ENCODE measurements at places on chromosomes 4 and X. TPM values are rescaled to one million over a fixed set of nuclear protein-coding genes. Genes with fewer than 3 reads are reported as not detected.
A peak's percentile ranks its signal among the peaks of the same experiment; 100 is the strongest.

GRCh38 chrX:19514791-19515614 lies at the start of gene MAP3K15:
Gene MAP3K15 (minus strand): TSS chrX:19515508. CDS start chrX:19515261, 247 bp downstream.
- no peaks in the 10 kb centered on the region for H3K4me1 ChIP-seq
- H3K27me3 ChIP-seq, result peaks cover 13% of the 10 kb centered on the region
- peak within 1 kb of the TSS; percentile 53 for H3K4me3 ChIP-seq
- no peak for DNase-seq
- H3K27ac ChIP-seq, result no peak within 1 kb of the TSS

- H3K27ac ChIP-seq, result no peak overlapping the region
- H3K4me1 ChIP-seq, result peaks cover 2% of the 10 kb centered on the region
- no peak for DNase-seq
- H3K27me3 ChIP-seq, result no peaks in the 10 kb centered on the region
- H3K4me3 ChIP-seq, result no peak overlapping the region
- H3K36me3 ChIP-seq, result no peaks in the 10 kb centered on the region
These were observed 97.1 kb upstream of the FAM9B start for GRCh38 chrX:9131066-9131465.

- H3K4me3 ChIP-seq, result no peak overlapping the region
- H3K27me3 ChIP-seq, result no peaks in the 10 kb centered on the region
- peaks cover 2% of the 10 kb centered on the region for H3K36me3 ChIP-seq
- no peak for DNase-seq
These were observed 10.2 kb upstream of the TAPT1 start for GRCh38 chr4:16236402-16237023.

DNA sequence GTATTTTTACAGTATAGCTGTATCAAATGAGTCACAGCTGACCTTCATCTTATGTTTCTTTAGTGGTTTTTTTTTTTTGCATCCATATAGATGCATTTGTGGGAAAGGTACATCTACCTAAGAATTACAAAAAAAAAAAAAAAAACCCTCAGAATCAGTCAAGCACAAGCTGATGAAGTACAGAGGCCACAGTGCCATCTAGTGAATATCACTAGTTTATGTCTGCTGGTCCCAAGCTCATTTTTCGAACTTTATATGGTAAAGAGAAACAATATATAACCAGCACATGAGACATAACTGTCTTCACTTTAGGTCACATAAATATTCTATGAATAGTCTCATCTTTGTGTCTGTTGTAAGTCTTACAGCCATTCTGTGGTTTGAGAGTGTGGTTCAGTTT lies 220.1 kb downstream of the DLG3 start:
- DNase-seq, result no peak
- no peak overlapping the region for H3K27ac ChIP-seq
- H3K36me3 ChIP-seq, result no peaks in the 10 kb centered on the region
- H3K27me3 ChIP-seq, result peaks cover 9% of the 10 kb centered on the region

Gene PGAM4
- not detected for total RNA-seq

GRCh38 chr4:94466371-94466770 lies 14.6 kb downstream of the PDLIM5 start:
- no peak for DNase-seq
- peaks cover 14% of the 10 kb centered on the region for H3K36me3 ChIP-seq
- H3K27me3 ChIP-seq, result no peaks in the 10 kb centered on the region
